ENCODE measurements at places on chromosomes 7 and 10.

DNA sequence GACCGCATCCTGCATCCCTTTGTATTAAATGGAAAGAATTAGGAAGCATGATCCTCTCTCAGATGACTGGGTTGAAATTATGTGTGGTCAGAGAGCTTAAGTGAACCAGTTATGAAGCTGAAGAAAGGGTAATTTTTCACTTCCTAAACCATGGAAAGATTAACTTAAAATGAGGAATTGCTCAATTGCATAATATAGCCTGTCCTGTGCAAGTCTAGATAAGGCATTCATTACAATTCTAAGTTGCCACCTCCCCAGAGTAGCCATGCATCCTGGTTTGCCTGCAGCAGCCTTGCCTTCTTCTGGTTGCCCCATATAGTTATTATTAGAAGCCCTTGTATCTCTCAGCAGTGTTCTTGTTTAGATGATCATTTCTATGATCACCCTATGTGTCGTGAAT is 45.3 kb downstream of the STARD3NL start:
- DNase-seq: no peak

DNA sequence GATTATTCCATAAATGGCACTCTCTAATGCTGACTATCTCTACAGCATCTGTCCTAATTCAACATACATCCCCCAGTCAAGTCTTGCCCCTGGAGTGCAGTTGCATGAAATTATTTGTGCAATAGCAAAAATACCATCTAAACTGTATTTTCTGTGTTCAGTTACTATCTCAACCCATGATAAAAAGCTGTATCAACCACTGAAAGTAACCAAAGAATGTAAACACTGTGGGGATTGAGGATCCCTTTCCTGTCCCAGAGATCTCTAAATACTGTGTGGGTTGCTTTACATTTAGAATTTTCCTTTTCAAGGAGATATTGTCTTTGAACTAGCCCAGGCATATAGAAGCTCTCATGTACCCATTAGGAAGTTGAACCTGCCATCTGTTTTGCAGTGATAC is 23.9 kb upstream of the DGKI start:
- no peak for DNase-seq

- no peak for DNase-seq
Measured at GRCh38 chr10:78491812-78492211, 458.1 kb downstream of the RPS24 start.

DNA sequence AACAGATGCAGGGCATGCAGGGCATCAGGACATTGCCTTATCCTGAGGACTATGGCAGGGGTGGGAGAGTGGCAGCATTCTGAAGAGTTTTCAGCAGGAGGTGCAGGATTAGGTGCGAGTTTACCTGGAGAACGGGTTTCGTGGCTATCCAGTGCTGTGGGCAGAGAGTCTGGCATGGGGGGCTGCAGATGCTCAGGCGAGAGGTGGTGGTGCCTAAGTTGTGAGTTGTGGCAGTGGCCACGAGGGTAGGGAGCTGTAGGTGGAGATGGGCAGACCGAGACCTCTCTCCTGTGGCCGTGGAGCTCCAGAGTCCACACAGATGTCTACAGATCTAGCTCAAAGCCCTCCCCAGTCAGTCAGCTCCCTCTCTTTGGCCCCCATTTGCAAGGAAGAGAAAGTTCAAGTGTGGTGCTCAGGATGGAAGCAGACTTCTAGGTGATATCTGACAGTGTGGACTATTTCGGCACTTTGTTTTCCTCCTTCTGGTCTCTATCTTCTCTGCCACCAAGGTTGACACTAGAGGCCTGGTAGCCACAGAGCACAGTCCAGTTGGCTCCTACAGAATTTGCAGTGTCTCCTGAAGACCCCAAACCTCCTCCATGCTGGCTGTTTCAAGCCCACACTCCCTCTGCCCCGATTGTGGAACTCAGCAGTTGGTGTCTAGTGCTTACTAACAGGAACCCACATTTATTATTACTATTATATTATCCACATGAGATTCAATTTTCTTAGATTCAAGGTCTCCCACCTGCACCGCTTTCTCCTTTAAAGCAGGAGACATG is 955.7 kb upstream of the ZNF722 start:
- DNase-seq: no peak

DNA sequence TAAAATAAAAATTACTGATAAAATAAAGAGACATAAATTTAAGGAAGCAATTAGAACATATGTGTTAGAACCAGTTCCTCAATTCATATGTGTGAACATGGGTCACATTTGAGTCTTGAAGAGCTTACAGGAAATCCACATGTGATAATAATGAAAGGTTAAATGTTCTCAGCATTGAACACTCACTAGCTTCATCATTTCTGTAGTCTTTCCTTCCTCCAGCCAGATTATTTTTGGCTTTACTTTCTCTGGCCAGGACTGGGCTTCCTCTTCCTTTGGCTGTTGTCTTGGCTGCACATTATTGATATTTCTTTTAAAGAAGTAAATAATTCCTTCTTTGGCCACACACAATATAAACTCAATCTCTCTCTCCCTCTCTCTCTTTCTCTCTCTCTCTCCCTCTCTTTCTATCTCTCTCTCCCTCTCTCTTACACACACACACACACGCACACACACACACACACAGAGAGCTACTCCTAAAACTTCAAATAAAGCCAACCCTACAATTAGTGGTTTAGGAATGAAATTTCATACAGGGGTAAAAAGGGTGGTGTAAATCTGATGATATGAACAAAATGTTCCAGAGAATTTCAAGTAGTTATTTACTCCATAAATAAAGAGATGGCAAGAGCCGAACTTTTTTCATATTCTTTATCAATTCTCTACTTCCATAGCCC is 171.2 kb downstream of the REEP3 start:
- no peak for DNase-seq

All from HAP-1 (cell line).